Ecto neural progenitor cell (in vitro differentiated cells): ENCODE measurements at places on chromosomes 3 and 15.

- DNase-seq, result no peak
These were observed 626.1 kb downstream of the MAGI1 start for GRCh38 chr3:65412588-65412987.

GRCh38 chr3:52144796-52145735 lies 9.2 kb downstream of the POC1A start:
- DNase-seq, result no peak

GRCh38 chr3:2898591-2899353 lies 211.4 kb downstream of the IL5RA start:
- DNase-seq, result no peak

DNA sequence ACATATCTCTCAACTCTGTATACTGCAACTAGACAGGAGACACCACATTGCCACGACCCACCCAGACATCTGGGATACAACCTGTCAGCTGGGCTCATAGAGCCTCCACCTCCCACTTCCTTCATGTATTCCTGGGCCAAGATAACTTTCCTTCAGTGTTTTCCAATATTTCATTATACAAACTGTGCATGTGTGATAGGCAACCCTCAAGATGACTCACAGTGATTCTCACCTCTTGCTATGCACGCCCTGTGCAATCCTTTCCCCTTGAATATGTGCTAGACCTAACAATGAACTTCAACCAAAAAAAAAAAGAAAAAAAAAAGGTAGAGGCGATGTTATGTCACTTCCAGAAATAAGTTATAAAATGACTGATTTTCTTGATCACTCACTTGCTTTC lies 138.0 kb upstream of the ALCAM start:
- no peak for DNase-seq

DNA sequence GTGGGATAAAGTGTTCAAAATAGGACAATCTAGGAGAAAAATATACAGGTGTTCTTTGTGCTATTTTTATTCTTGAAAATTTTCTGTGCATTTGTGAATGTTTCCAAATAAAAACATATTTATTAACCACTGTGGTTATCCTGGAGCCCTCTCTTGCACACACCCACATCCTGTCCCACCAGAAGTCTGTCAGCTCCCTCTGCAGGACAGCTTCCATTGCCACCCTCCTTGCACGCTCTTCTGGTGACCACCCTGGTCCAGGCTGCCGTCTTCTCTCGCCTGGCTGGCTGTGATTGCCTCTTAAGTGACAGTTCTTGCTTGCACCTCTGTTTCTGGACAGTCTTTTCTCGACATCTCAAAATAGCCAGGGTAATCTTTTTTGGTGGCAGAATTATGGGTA lies 394.0 kb downstream of the LRTM1 start:
- peak; percentile 25 for DNase-seq
